ENCODE measurements at places on chromosomes 6 and 20.
A peak's percentile ranks its signal among the peaks of the same experiment; 100 is the strongest.

GRCh38 chr20:10367943-10368701, 65.9 kb downstream of the MKKS start:
- no peak for DNase-seq

- DNase-seq, result no peak
Measured at GRCh38 chr6:131523988-131524673, 48.9 kb upstream of the ARG1 start.

- DNase-seq, result no peak
Measured at GRCh38 chr6:9523462-9523861, 891.4 kb downstream of the TFAP2A start.

GRCh38 chr6:27977387-27977786, 20.3 kb downstream of the OR2B6 start:
- no peak for DNase-seq

GRCh38 chr6:106495014-106495413, 134.3 kb downstream of the RTN4IP1 start:
- DNase-seq, result no peak

GRCh38 chr6:150153905-150154492, 11.2 kb downstream of the PPP1R14C start:
- DNase-seq, result no peak

DNA sequence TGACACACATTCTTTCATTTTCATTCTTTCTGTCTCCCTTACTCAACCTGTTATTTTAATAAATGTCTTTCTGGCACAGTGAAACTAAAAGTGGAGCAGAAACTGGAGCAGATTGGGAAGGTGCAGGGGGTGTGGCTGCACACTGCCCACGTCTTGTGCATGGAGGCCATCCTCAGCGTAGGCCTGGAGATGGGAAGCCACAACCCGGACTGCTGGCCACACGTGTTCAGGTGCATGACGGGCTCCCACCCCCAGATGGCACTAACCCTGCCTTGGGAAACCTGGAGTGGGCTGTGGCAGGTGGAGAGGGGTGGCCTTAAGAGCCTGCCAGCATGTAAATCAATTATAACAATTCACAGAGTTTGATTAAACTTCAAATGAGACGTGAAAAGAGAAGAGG, 71.4 kb upstream of the PBOV1 start:
- no peak for DNase-seq

GRCh38 chr20:3038454-3038853, 5.0 kb upstream of the GNRH2 start:
- DNase-seq, result no peak

GRCh38 chr6:83960664-83961063, 72.9 kb upstream of the MRAP2 start:
- no peak for DNase-seq

- no peak for DNase-seq
Measured at GRCh38 chr6:107128175-107128574, 12.9 kb upstream of the BEND3 start.

GRCh38 chr20:49889935-49890333, 25.4 kb downstream of the SPATA2 start:
- DNase-seq, result no peak

GRCh38 chr20:4261333-4262284, 246.3 kb upstream of the RNF24 start:
- DNase-seq, result no peak

GRCh38 chr6:29255530-29255929, 46.0 kb upstream of the OR14J1 start:
- no peak for DNase-seq

DNA sequence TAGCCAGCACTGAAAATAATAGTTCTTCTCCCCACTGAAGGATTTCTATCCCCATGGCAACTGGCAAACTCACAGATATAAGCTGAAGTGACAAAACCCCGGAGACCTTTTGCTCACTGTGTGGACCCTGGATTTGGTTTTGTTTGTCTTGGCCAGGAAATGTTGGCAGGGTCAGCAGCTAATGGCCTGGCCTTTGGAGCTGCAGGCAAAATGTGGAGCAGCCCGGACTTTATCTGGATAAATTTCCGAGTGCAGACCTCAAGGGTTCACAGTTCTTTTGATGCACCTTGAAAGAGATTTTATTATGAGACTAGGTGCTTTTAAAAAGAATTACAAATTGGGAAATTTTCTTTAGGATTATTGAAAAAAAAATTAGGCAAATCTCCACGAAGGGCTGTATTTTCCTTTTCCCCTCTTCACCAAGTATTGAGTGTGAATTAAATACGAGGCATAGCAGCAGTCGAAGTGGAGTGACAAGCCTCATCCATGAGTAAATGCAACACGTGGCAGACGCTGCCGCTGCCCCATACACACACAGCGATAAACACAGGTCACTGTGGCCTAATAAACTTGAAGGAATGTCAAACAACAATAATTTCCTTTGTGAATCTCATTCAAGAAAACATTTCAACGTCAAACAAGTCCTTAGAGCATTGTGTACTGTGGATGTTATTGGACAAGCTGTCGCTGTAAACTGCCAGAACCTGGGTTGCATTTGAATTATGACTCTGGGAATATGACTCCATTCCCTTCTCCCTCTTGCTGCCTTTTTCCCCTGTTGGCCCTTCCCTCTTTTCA, 35.1 kb upstream of the CCN6 start:
- no peak for DNase-seq

DNA sequence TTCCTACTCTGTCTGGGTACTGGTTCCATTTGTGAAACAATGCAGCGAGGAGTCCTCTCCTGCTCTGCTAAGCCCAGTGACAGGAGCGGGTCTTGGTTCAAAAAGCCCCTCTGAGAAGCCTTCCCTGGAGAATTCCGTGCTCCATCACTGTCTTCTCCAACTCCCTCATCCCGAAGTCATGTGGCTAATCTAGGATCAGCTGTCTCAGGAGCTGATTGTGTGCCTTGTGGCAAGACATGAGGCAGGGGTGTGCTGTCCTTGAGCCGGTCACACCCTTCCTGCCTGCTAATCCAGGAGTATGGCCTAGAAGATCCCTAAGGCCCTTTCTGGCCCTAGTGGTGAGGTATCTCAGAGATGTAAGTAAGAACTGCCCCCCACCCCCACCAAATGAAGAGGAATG, 72.0 kb downstream of the EFCAB8 start:
- no peak for DNase-seq

- DNase-seq, result no peak
Measured at GRCh38 chr6:126529637-126530362, 189.9 kb downstream of the CENPW start.

- DNase-seq, result no peak
Measured at GRCh38 chr20:60583741-60584140, 625.5 kb downstream of the CDH26 start.

DNA sequence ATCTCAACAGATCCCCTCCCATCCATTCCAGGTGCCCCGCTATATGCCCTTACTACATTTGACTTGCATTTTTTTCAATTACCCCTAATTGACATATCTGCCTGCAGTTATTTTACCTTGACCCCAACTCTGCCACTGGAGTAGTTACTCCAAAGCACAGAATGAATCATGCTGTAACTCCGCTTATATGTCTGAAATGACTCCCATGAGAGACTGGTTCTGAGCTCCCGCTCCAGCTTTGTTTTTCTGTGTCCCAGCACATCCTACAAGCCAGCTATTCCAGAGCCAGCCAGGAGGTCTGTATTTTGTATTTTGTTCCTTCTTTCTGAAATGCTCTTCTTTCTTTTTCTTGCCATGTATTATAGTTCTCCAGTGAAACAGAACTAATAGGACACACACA, 10.9 kb upstream of the NOX3 start:
- no peak for DNase-seq

DNA sequence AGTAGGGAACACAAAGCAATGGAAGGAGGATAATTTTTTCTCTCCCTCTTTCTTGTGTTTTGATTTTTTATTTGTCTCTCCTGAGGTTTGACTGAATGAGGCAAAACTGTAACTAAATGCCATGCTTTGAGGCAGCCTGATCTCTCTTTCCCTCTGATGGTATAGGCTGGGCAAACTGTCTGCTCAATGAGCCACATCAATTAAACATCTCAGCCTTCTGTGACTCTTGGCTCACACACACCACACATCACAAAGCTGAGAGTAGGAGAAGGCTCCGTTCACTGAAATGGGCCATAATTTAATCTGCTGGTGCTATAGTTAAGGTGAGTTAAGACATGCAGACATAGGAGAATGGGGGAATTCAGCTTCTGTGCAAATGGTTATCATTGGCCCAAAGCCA, 28.1 kb upstream of the SCGN start:
- no peak for DNase-seq

GRCh38 chr6:39841291-39841690, 49.1 kb downstream of the DAAM2 start:
- no peak for DNase-seq

DNA sequence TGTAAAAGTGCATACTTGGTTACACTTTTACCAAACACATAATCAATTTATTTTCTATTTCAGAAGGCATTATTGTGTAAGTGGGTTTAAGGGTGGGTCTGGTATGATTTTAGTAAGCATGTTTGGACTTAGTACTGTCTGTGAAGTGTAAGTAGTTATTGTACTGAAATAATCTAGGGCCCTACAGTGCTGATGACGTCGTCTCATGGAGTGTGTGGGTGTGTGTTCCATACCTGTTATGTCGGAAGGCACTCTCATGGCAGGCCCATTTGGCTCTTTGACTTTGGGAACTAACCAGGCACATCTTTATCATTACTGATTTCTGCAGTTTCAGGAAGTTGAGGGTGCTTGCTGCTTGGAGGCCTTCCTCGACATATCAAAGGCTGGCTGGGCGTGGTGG, 155.1 kb downstream of the SASH1 start:
- DNase-seq, result no peak

DNA sequence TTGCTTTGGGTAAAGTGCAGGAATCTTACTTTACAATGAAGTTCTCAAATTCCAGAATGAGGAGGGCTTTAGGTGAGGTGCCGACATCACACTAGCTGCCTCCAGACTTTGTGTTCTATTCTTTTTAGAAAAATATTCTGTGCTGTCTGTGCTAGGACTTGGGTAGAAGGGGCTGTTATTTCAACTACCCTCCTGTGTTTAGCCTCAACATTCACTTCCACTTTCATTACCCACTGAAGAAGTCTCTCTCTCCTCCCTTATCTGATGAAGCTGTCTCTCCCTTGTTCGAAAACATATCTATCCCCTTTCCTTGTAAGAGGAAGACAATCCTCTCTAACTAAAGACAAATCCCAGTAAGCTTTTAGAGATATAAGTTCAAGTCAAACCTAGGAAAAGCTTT, 25.0 kb upstream of the BRPF3 start:
- no peak for DNase-seq

DNA sequence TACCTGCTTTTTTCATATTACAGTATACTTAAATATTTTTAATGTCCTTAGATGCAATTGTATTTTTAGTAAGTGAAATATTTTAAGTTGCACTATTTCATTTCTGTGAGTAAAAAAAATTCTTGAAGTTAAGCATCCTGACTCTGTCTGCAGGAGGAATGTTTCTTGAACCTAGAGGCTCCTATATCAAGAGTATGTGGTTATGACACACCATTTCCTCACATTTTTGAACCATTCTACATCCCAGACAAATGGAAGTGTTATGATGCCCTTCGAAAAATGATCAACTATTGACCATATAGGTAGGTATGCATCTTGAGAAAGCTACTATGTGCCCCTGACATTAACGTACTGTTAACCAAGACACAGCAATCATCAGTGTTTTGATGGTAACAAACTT, 237.0 kb downstream of the BCKDHB start:
- no peak for DNase-seq

DNA sequence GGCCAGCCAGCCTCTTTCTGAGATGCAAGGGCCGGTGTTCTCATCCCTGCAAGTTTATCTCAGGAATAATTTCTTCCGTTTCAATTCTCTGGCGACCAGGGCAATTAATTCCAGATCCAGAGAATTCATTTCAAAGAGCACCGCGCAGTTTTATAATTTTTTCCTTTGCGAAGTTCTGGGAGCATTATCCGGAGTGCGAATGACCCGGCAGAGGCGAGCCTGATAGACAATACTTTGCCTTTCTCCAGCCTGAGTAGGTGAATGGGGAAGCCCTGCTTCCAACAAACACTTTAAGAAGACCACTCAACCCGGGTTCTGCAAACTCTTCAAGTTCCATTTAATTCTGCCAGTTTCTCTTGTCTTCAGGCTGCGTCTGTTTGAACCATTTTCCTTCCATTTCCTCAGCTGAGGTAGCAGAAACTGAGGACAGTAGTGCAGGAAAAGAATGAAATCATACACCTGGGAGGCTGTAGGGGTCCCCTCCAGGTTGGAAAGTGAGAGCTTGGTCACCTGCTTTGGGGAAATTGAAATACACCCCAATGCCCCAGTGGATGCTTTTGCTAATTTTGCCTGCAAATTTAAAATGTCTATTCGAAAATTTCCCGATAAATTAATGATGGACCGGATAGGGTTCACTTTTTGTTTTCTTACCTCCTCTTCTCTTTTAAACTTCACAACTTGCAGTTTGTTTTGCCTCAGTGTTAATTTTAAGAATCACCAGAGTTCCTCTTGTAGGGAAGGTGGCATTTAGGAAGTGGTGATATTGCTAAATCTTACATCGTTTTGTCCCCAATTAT, 1.1 kb downstream of the VGLL2 start:
- DNase-seq, result no peak

- DNase-seq, result no peak
Measured at GRCh38 chr6:140271759-140272377, 897.4 kb upstream of the CITED2 start.

GRCh38 chr6:21953831-21954801, 342.7 kb downstream of the PRL start:
- DNase-seq, result no peak

- DNase-seq, result no peak
Measured at GRCh38 chr6:99607416-99608036, 893 bp downstream of the PRDM13 start.

- no peak for DNase-seq
Measured at GRCh38 chr6:97086781-97087180, 162.3 kb downstream of the KLHL32 start.

GRCh38 chr20:37310951-37311350, 21.5 kb downstream of the MANBAL start:
- DNase-seq, result no peak

DNA sequence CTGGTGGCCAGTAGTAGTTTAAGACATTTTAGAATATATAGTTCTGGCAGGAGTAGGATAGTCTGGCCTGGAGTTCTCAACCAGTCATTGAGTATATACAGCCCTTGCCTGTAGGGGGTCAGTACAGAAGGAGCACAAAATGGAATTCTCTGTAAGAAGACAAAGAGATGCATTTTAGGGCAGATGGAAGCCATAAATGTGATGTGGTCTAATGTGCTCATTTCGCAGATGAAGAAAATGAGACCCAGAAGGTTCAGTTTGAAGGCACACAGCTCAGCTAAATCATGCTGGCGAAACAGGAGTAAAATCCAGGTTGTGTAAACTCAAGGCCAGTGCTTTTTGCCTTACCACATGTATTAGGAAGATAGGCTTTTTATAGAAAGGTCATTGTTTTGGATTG, 29.6 kb downstream of the QKI start:
- no peak for DNase-seq

DNA sequence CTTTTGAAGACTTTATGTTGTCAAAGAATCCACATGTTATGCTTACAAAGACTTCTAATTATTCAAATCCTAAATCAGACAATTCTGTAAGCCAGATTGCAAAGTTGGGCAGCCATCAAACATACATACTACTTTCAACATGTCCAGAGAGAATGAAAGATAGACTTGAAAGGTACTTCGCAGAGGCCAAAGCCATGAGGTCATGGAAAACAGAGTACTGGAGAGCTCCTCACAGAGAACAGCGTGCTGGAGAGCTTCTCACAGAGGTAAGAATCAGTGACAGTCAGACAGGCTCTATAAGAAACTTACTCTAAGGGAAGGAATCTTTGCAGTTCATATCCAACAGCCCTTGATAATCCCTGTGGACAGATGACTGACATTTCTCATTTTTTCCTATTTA, 400.2 kb downstream of the GJA1 start:
- no peak for DNase-seq

- DNase-seq, result peak; percentile 38
Measured at GRCh38 chr20:63740627-63741353, 1.2 kb downstream of the SLC2A4RG start.

- no peak for DNase-seq
Measured at GRCh38 chr6:42629845-42630244, 66.0 kb downstream of the UBR2 start.

All from CD4-positive, alpha-beta T cell treated with Interleukin-2 at 100 ng/mL for 4 hours (primary cell).